ENCODE measurements at places on chromosomes 3 and 15.

DNA sequence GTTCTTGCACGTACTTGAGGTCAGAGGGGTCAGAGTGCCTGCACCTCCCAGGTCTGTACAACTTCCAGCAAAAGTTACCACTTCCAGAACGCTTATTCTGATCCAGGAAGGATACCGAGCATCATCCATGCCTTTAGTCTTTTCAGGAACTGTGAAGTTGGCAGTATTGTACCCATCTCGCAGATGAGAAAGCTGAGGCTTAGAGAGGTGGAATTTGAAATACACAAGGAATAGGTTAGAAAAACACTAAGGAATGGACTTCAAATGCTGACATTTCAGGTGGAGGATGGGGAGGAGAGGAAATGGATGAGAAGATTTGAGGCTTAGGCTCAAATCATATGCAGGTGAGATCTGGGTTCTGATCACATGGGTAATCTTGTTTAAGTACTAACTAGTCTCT, 11.2 kb downstream of the ESYT3 start:
- no peak for DNase-seq

- DNase-seq: no peak
These were observed 901 bp upstream of the MANF start for GRCh38 chr3:51384055-51384725.

- no peak for DNase-seq
These were observed 42.5 kb upstream of the SPTSSB start for GRCh38 chr3:161413855-161414210.

DNA sequence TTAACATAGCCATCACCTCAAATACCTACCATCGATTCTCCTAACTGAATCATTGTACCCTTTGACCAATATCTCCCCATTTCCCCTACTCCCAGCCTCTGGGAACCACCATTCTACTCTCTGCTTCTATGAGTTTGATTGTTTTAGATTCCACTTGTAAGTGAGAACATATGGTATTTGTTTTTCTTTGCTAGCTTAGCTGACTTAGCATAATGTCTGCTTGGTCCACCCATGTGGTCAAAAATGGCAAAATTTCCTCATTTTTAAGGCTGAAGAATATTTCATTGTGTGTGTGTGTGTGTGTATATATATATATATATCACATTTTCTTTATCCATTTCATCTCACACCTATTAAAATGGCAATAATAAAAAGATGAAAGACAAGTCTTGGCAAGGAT, 469.3 kb downstream of the FHIT start:
- no peak for DNase-seq

All from stimulated activated CD4-positive, alpha-beta T cell treated with anti-CD3 and anti-CD28 coated beads, Interleukin-4, amount 100 ng/mL, for 24 hours (primary cell).